ENCODE measurements at places on chromosomes 6 and 20. TPM values are rescaled to one million over a fixed set of nuclear protein-coding genes. Genes with fewer than 3 reads are reported as not detected.

DNA sequence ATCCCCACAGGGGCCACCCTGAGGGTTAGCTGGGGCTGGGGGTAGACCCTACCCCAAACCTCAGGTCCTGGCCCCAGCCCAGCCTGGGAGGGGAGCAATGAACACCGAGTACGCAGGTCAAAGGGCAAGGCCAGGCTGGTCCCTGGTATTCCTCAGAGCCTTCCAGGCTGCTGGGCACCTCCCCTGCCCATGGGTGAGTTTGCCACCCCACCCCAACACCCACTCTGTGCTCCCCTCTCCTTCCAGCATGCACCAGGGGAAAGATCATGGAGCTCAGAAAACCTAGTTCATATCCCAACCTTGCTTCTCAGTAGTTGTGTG lies 103.9 kb upstream of the FOXP4 start:
- DNase-seq: no peak

DNA sequence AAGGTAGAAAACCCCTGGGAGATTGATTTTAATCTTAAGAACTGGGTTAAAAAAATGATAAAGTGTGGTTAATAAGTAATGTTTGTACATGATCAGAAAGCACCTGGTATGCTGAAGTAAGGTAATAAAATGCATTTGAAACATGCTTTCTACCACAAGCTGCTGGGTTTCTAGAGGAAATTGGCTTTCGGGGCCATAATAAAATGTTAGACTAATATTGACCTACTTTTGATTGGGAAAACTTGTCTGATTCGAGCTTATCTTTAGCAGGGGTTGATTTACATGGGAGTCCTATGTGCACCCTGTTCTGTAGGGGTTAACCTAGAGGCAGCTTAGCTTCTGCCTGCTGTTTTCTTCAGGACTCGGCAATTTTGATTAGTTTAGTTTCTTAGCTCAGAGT lies 50.5 kb downstream of the CRYBG1 start:
- DNase-seq: no peak

- DNase-seq: no peak
Observed at GRCh38 chr20:25600632-25601031, 15.3 kb upstream of the NINL start.

GRCh38 chr6:17740559-17741220 lies 34.0 kb upstream of the NUP153 start:
- no peak for DNase-seq

DNA sequence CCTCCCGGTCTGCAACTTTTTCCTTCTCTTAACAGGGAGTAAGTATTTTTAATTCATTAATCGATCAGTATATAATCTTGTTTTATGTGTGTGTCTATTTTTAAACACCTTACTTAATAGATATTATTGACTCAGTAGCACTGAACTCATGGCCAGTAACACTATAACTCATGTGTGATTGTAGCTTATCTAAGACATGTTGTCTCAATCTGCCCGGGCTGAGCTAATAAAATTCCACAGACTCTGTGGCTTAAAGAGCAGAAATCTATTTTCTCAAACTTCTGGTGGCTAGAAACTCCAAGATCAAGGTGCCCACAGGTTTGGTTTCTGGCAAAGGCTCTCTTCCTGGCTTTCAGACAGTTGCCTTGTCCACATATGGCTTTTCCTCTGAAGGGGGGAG lies 68.8 kb upstream of the TNFAIP3 start:
- no peak for DNase-seq

DNA sequence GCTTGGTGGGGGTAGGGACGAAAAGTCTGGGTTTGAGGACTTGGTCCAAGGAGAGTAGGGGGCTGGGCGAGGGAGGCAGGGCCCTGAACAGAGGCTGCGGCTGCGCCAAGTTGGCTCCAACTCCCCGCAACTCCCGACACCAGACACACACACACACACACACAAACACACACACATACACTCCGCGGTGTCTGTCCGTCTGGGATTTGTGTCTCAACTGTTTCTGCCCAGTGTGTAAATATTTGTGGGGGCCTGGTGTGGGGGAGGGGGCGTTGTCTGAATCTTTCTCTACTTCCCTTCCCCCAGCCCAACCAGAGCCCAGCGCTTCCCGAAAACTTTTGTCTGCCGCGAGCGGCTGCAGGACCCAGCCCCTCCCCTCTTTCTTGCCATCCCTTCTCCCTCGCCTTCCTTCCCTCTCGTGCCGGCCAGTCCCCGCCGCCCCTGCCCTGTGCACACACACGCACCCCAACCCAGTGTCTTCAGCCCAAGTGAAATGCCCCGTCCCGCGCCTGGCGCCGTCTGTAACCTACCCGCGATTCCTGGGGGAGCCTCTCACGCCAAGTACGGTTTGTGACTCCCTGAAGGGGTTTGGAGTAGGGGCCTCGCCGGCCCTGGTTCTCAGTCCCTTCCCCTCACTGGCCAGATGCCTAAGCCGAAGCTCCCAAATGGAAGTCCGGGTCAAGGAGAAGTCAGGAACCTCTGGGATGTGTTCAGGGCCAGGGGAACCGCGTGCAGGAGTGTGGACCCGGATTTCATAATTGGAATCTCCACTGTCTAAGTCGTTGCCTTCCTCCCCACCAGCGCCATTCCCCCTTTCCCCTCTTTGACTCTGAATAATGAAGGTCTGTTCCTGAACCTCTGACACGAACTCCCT lies 904 bp downstream of the MDFI start:
- DNase-seq: no peak

DNA sequence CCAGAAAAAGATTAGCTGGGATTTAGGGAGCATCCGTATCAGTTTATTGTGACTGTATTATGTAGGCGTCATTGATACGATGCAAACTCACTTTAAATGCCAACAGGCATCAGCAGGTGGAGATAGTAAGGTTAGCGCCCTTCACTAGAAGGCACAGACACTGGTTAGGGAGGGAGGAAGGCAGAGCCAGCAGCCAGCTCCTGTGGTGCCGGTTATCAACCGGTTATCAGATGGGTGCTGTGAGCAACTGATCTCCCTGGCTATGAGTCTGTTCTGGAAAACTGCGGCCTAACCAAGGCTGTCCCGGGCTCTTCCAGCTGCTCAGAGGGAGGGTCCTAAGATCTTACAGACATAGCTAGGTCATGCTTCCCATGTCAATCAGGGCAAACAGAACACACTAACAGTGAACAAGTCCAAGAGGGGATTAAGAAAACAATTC lies 47.5 kb upstream of the CD93 start:
- no peak for DNase-seq

DNA sequence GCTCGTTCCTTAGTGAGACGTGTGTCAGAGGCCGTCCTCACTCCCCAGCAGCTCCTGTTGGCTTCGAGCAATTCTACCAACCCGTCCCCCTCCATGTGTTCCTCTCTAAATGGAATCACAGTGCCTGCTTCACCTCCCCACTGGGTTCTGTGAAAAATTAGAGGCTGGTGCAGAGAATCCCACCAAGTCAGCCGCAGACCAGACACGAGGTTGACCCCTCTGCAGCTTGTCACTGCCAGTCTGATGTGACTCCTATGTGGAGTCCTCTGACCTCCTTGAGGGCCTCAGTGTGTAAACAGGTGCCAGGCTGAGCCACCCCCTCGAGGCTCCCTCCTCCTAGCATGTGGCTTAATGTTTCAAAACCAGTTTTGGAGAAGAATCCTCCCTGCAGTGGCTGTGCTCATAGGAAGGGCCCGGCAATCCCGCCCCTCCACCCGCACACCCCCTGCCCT lies 12.6 kb upstream of the IRF4 start:
- DNase-seq: no peak

- no peak for DNase-seq
Observed at GRCh38 chr20:54654450-54654849, 179.1 kb downstream of the DOK5 start.

DNA sequence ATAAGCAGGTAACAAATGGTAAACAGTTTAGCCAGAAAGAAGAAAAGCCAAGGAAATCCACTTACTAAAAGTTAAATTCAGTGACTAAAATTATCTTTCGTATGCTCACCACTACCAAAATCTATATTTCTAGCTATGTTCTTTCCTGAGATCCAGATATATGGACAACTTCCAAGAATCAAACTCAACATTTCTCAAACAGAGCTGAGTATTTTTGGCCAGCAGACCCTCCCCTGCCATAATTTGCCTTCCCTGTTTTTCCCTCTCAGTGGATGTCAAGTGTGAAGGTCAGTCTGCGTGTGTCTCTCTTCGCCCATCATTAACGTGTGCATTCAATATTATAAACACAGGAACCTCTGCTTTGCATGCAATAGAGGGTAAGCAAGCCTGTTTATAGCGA lies 42.0 kb downstream of the PRKN start:
- no peak for DNase-seq

DNA sequence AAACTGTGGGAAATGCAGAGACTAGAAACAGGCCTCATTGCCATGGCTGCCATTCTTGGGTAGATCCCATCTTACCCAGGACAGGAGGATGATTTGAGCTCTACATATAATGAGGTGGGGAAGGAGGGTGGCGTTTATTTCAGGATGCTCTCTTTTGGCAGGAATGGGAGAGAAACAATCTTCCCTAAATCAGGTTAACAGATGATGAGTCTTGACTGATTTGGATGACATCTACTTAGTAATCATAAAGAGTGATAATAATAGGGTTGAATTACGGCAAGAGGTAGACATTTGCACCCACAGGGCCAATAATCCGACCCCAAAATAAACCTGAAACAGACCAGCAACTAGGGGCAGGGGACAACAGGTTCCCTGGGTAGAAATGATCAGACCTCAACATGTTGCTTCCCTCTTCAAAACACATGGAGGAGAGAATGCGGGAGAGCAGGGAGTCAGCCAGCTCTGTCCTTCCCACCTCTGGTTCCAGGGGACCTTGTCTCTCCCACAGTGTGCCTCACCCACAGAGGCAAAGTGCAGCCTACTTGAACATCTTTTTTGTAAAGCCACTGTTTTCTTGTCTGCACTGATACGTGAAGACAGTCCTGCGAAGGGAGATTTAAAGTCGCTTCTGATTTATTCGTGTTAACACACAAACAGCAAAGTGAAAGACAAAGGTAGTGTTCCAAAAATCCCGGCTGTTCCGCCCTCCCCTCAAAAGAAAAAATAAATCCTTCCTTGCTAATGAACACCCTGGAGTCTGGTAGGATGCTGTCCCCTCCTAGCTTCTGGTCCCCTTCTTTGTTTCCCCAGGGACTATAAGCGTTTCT lies 3.9 kb downstream of the FOXQ1 start:
- DNase-seq: no peak

DNA sequence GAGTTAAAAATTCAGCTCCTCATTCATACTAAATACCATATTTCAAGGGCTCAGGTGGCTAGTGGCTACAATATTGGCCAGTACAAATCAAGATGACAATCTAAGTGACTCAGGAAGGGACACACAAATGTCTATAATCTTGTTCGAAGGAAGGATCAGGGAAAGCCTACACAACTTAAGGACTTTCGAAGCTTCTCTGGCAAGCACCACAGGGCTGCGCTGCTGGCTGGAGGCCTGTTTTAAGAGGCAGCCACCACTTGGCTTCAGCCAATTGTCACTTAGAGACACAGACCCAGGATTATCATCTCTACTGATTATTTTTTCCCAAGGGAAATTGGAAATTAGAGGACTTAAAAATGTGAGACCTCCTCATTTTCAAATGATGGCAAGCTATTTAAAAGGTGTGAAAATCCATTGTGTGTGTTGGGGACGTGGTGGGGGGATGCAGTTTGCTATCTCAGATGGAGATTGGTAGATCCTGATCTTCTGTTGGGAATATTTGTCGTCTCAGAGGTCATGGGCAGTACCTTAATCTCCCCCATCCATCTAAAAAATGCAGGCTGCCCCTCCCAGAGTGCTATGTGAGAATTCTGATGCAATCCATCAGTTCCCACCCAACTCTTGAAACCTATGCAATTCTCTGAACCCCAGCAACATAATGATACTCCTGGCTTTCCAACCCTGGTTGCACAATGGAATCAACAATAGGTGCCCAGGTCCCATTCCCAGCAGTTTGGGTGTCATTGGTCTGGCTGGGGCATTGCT lies 11.3 kb downstream of the ARHGAP40 start:
- DNase-seq: no peak

DNA sequence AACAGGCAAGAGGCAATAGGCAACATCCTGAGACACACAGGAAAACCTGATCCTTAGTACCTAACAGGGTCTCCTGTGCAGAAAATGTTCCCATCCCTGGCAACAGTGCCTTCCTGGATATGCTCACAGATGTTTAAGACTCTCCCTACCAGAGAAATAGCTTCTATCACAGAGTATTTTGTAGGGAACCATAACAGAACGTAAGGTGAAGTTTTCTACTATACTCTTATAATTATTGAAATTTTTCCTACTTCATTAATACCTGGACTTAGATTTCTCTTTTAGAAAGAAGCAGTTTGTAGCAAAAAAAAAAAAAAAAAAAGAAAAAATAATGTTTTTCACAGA lies 33.5 kb upstream of the LGSN start:
- no peak for DNase-seq

DNA sequence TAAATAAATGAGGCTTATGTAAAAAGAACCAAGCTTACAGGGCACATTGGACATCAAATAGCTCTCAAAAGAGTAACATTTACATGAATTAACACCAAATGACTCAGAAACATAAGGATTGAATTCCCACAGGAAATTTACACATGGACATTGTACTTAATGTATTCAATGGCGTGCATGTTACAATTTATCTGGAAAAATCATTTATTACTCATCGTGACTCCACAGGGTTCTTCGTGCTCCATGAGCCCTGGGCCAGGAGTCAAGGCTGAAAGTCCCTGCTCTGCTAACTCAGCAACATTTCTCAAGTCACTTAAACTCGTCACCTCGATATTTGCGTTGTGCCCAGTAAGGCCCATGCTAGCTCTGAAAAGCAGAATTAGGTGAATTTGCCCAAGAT lies 158.5 kb downstream of the PHACTR1 start:
- DNase-seq: no peak

GRCh38 chr20:62518911-62519310 lies 43.1 kb upstream of the GATA5 start:
- no peak for DNase-seq

GRCh38 chr6:168131464-168132415 lies 52.7 kb upstream of the FRMD1 start:
- DNase-seq: no peak

DNA sequence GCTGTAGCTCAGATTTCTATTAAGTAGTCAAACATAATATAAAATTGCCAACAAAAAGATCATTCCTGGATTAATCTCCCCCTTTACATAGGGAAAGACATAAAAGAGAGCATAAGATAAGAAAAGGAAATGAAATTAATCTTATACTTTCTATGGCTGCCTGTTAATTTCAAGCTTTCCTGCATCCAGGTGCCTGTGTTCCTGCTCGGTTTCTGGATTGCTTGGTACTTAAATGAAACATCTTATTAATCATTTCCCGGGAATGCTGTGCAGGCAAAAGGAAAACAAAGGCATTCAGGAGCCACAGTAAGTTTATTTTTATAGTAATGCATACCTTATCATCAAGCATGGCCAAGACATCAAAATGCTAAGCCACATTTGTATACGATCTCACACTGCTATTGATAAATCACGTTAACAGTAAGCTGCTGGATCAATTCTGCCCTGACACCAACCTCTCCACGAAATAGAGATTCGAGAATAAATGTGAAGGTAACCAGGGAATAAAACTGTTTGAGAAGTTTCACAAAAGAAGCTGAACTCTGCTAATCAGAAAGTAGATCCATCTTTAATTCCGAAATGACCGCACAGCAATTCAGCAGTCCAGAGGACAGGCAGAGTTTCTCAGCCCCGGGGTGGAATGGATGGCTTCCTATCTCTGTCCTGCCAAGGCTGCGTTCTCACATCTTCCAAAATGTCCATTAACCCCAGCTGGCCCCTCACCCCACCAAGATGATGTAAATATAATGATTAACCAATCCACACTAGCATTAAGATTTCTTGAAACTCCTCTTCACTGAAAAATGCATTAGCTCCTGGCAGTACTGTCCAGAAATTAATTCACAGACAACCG lies 32.6 kb upstream of the APCDD1L start:
- no peak for DNase-seq

The SYS1 gene
- total RNA-seq: 56.4 TPM

The OSBPL2 gene
- 76.2 TPM for total RNA-seq

The SRC gene
- total RNA-seq: 4.1 TPM
